ENCODE measurements at places on chromosomes 2 and 18.

DNA sequence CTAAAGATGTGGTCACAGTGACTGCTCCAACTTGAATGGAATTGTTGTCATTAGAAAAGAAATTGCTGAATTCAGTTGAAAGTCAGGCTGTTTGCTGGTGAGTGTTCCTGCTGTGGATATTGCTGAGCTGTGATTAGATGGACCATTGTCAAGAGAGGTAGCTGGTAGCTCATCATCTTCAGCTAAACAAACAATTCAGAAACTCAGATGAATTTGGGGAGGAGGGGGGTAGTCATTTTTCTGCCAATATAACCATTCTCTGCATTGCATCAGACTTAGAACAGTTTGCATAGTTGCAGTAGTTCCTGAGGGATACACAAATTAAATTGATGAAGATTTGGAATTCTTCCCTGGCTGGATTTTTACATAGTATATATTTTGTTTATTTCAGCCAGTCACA lies 108.3 kb downstream of the MTCL1 start:
- peak; percentile 70 for DNase-seq

- no peak for DNase-seq
These were observed 548.0 kb upstream of the SALL3 start for GRCh38 chr18:78431606-78432005.

DNA sequence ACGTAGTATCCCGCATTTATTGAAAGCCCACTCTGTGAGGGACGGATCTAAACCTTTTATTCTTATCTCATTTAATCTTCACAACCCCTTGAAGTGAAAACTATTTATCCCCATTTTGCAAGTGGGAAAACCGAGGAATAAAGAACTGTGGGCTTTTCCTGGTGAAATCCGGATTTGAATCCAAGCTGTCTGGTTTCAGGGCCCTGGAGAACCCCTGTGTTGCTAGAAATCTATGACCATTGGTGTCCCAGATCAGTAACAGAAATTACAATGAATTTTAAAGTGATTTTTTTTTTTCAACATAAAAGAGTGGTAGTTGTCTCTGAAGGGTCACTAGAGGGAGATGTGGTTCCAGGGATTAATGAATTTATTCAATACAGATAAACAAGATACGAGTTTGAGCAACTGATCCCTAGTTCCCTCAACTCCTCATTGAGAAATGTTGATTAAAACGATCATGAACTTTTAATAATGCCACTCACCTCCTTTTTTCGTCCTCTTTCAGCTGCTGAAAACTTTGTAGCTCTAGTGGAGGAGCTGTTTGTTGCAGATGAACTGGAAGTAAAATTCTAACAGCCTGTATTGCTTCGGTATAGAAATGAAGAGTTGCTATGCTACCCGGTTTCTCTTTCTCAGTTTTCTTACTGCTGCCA lies 940 bp downstream of the XRCC5 start:
- DNase-seq: peak; percentile 75

GRCh38 chr2:85887566-85888019 lies 1.2 kb downstream of the ST3GAL5 start:
- peak; percentile 40 for DNase-seq

DNA sequence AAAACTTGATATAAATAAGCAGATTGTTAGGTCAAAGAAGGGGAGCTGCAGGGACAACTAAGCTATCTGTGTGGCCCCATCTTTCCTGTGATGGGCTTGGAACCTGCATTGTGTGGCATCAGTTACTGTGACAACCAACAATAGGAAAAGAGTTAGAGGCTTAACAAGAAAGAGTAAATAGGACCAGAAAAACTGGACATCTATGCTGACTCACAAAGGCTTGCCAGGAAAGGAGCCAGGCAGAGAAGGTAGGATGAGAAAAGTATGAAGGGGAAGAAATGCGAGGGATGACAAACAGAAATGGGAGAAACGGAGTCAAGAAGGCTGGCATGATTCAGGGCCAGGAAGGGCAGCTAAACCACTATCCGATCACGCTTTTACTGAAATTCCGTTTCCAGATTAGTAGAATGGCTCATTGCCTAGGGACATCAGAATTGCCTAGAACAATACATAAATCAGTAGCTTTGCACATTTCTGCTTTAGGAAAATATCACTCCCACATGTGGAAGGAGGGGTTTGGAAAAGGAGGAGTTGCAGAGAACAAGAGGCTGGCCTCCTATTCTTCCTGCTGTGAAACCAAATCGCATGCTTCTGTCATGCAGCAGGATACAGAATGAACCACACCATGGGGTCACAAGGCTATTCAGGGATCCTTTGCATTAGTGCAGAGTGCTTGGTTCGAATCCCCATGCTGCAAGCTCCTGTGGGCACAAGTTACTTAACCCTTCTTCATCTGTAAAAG lies 7.3 kb downstream of the PLA2R1 start:
- DNase-seq: no peak

GRCh38 chr2:191155608-191156071 lies 4.8 kb upstream of the STAT4 start:
- peak; percentile 70 for DNase-seq

GRCh38 chr2:133484784-133485183 lies 83.5 kb downstream of the NCKAP5 start:
- DNase-seq: no peak

DNA sequence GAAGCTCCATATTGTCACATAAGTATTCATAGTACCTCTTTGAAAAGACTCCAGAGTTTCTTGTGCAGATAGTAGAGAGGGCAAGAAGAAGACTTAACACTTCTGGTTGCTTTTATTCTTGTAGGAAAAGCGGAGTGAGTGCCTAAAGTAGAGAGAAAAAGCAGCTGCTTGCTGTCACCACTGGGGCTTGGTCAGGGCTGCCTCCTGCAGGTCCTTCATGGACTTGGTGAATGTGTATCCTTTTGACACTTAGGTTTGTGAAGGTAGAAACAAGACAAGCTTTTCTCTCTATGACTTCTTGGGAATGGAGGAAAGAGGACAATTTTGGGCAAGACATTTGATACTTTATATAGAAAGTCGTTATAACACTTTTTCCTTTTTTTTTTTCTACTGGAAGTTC lies 312.8 kb upstream of the FANCL start:
- no peak for DNase-seq

GRCh38 chr2:195657634-195658540 lies 861 bp downstream of the SLC39A10 start:
- DNase-seq: peak; percentile 87

GRCh38 chr2:184201246-184201645 lies 397.1 kb upstream of the ZNF804A start:
- DNase-seq: no peak

- peak; percentile 82 for DNase-seq
These were observed 150.5 kb downstream of the COPS8 start for GRCh38 chr2:237236188-237236587.

DNA sequence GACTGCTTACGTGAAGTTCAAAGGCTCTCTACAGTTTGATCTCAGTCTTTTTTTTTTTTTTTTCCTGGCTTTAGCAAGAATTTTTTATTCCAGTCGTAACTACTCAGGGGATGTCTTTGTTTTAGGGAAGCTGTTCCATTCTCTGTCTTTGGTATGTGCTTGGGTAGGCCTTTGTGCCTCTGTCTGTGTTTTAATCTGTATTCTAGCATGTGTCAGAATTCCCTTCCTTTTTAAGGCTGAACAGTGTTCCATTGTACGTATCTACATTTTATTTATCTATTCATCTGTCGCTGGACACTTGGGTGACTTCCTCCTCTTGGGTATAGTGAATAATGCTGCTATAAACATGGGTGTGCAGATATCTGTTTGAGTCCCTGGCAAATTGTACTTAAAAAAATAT lies 42.6 kb downstream of the MYO1B start:
- no peak for DNase-seq
